Uterine smooth muscle cell (primary cell): ENCODE measurements at places on chromosomes 1 and 21. TPM values are rescaled to one million over a fixed set of nuclear protein-coding genes. Genes with fewer than 3 reads are reported as not detected.

Gene LEFTY1
- total RNA-seq: not detected in 2 replicates

Gene PFDN2
- 74.6 and 114 TPM in 2 replicates for total RNA-seq

Gene GPR37L1
- not detected in 2 replicates for total RNA-seq

Gene FMO2
- under 0.01 TPM in 1 of 2 replicates, not detected in the other for total RNA-seq

Gene RAB3B
- 24.7 and 43.3 TPM in 2 replicates for total RNA-seq

Gene DDX20
- 12.0 and 19.0 TPM in 2 replicates for total RNA-seq

Gene RIPK4
- not detected in 2 replicates for total RNA-seq

Gene FMO5
- 0.75 and 0.77 TPM in 2 replicates for total RNA-seq

Gene LRRN2
- total RNA-seq: under 0.01 TPM in 1 of 2 replicates, not detected in the other

Gene PLCH2
- 0.11 and 0.12 TPM in 2 replicates for total RNA-seq

Gene AZIN2
- total RNA-seq: 4.7 and 8.0 TPM in 2 replicates

Gene USP33
- 92.5 and 93.6 TPM in 2 replicates for total RNA-seq

Gene RHBDL2
- total RNA-seq: 0.25 and 0.77 TPM in 2 replicates

Gene NPPA
- not detected in 2 replicates for total RNA-seq

Gene FOXO6
- total RNA-seq: under 0.01 TPM in 1 of 2 replicates, not detected in the other

Gene SMCP
- total RNA-seq: 0.11 TPM in 1 of 2 replicates, not detected in the other

Gene OR14I1
- total RNA-seq: not detected in 2 replicates

Gene KLHDC7A
- not detected in 2 replicates for total RNA-seq

Gene AADACL4
- total RNA-seq: under 0.01 TPM in 1 of 2 replicates, not detected in the other

Gene FALEC
- total RNA-seq: 0.25 and 0.77 TPM in 2 replicates

Gene ERG
- 0.11 and 0.37 TPM in 2 replicates for total RNA-seq

Gene TNFRSF25
- 2.9 and 4.5 TPM in 2 replicates for total RNA-seq

Gene ADAMTSL4
- 2.1 and 2.9 TPM in 2 replicates for total RNA-seq

Gene RBP7
- not detected in 2 replicates for total RNA-seq

Gene SLC9C2
- total RNA-seq: not detected in 2 replicates
